ENCODE measurements at places on chromosomes 6 and 20.

DNA sequence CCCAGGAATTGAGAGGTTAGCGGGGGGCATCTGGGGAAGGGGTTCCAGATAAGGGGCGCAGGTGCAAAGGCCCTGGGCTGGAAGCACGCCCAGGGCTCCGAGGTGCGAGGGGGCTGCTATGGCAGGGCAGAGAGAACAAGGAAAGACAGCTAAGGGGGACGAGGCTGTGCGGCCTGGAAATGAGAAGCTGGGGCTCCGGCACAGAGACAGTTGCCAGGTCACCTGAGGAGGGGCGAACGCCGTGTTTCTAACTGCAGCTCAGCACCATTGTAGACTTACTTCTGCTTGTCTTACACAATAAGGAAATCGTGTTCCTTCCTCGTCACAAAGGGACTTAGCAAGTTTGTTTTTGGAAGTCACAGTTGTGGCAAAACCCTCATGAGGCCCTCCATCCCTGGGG is 68.9 kb upstream of the TBXT start:
- no peak for DNase-seq

DNA sequence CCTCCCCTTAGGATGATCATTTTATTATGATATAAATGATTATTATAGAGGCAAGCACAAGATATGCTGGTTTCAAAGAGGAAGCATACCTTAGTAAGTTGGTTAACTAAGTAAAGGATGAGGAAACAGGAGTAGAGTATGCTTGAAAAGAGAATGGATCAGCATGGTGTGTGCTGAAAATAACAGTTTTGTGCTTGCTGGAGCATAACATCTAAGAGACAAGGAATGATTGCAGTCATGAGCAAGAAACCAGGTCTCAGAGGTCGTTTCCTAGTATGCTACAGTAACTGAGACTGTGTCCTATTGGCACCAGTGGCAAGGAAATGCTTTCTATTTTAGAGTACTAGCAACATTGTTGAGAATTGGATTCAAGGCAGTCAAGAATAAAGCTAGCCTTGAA is 34.1 kb downstream of the CDC40 start:
- DNase-seq: no peak

GRCh38 chr20:38321959-38322598 is 18.1 kb downstream of the BPI start:
- no peak for DNase-seq

GRCh38 chr6:82493467-82493866 is 129.8 kb downstream of the TPBG start:
- DNase-seq: no peak

DNA sequence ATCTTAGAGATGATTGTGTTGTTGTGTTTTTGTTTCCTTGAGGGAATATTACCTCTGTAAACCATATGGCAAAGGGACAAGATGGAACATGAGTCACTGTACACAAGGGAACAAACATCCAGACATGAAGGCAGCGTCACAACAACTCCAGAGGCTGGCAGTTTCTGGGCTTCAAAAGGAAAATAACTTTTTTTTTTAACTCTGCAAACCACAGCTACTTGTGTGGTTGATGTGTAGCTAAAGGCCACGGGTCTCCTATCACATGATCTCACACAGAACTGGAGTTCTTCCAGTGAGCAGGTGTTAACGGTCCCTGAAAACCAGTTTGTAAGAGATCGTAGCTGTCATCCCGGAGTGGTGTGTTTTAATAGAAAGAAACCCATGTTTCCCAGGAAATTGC is 33.2 kb upstream of the HBS1L start:
- no peak for DNase-seq

GRCh38 chr6:113854531-113855499 is 2.3 kb upstream of the MARCKS start:
- DNase-seq: no peak

GRCh38 chr20:20060234-20060998 is 8.1 kb downstream of the CFAP61 start:
- no peak for DNase-seq

GRCh38 chr6:39496915-39497314 is 174.4 kb upstream of the KCNK16 start:
- no peak for DNase-seq

DNA sequence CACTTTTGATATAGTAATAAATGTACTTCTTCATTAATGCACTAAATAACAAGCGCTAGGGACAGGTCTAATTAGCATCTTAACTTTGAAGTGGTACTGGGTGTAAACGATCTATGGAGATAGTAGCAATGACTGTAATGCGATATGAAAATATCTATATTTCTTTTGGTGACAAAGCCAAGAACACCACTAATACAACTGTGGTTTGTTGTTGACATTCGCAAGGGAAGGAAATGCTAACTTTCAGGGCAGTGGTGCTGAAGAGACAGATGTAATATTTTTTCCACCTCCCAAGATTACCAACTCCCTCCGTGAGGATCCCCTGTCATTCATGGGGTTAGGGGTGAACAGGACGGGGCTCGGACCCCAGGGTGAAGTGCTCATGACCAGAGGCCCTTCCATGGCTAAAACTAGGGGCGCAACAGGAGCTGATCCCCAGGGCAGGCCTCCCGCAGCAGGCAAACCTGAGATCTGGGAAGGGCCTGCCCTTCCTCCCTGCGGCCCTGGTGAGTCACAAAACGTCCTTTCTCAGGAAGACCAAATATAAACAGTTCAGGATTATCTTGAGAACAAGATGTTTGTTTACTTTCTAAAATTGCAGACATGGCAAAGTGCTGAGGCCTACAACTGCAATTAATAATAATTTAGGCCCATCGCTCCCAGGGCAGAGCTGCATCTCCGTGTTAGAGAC is 65.0 kb upstream of the TOX2 start:
- no peak for DNase-seq

DNA sequence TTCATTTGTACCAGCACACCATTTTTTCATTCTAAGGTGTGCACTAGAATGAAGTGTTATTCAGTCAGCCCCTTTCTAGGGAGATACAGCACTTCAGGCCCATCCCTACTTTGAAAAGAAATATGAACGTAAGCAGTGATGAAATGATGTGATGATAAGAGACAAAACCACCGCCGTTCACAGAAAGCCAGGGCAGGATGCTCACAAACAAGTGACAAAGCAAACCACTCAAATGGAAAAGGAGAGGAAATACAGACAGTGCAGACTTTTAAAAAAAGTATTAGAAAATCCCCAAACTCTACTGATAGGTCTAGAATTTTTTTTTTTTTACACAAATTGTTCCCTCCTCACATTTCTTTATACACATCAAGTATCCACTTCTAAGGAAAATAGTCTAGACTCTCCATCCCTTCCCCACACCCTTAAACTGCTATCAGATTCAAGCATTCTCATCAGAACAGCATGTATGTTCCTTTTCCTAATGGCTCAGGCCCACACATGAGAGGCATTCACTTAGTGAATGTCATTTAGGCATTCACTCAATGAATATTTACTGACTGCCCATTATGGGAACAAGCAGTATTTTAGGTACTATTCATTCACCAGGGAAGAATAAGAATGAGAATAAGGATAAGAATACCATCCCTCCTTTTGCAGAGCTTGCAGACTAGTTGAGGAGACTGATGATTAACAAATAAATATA is 243.5 kb downstream of the GMPR start:
- DNase-seq: peak; percentile 46

DNA sequence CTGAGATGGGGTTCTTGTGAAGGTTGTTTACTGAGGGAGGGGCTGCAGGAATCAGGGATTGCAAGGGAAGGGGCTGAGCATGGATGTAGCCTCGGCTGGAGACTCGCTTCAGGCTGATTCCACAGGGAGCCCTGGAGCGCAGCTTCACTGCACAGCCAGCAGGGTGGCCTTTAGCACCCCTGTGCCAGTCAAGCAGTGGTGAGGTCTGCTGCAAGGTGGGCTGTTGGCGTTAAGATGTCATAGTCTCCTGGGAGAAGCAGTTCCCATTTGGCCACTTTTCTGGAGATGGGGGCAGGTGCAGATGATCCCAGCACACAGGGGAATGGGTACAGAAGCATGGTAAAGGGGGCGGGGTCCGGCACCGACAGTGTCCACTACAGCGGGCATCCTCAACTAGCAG is 126.3 kb downstream of the TOX2 start:
- DNase-seq: no peak

GRCh38 chr6:122833021-122833491 is 44.0 kb downstream of the SMPDL3A start:
- no peak for DNase-seq

GRCh38 chr6:52125572-52125971 is 38.2 kb upstream of the PKHD1 start:
- DNase-seq: no peak

Measured in activated T-helper 9 cell treated with anti-CD3 and anti-CD28 coated beads, Interleukin-2, amount 50 U/mL, for 16 hours (primary cell).